ENCODE measurements at places on chromosomes 11 and 22.

GRCh38 chr11:17978553-17979287 is 34.1 kb downstream of the SERGEF start:
- no peak for DNase-seq

DNA sequence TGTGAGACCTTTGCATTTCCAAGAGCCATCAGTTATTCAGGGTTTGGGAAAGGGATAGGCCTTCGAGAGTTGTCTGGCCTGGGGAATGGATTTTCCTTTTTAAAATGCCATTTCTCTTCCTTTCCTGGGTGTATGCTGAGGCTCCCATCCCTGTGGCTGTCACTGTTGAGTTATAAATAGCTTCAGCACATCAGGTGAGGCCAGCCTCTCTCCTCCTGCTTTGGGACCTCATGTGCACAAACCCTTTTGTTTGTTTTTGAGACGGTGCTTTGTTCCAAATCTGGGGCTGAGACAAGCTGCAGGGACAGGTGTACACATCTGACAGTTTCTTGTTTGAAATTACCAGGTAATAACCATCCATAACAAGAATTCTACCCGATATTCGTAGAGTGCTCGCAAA is 1.3 kb downstream of the TEF start:
- DNase-seq = no peak

DNA sequence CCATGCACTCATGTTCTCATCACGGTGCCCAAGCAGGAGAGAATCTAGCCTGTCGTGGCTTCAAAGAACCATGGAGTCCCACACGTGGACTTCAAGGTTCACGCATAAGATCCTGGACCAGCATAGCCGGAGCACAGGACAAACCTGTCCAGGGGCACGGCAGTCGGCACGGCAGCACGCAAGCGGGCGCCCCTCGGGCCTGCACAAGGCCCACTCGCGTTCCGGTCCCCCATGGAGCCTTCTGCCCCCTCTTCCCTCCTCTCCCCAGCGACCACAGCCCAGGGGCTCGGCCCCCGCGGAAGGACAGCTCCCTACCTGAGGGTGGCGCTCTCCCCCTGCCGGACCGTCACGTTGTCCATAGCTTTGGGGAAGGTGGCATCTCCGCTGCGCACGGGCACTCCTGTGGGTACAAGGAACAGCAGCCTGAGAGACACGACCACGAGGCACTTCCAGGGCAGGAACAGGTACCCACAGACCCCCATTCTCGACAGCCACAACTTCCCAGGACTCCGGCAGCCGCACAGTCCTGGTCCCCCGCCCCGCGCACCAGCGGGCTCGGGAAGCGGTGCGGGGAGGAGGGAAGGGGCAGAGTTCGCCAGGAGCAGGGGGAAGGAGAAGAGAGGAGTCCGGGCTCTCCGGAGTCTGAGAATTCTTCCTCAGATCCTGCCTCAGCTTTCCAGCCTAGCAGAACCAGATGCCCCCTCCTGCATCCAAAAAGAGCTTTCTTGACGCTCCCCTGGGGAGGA is 589.5 kb downstream of the OPCML start:
- no peak for DNase-seq

DNA sequence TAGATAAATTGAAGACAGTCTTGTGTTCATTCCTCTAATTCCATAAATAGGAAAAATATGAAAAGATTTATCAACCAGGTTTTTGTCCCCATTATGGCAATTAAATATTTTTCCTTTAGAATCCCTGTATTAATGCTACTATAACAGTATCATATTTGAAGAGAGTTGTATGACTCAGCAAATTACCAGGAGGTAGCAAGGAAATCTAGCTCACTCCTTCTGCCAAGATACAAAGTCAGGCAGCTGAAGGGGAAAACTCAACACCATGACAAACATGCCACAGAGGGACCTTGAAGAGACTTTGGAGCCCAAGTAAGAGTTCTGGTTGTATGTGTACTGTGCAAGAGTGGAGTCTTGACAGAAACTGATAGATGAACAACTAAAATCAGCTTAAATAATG is 143.3 kb downstream of the GUCY1A2 start:
- DNase-seq = no peak

DNA sequence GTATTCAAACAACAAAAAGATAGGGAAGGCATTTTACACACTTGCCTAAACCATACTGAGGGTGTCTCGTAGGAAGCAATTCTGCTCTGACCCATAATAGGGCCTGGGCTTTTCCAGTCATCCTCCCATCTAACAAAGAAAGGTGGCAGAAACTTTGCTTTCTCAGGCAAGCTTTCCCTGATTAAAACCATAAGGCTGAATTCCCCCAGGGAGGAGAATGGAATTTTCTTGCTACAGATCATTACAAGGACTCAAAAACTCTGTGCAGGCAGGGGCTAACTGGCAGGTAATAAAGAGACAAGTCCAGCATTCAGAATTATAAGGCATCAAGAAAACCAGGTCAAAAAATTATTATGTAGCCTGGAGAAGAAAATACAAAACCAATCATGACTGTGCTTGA is 90.4 kb downstream of the RBFOX2 start:
- no peak for DNase-seq

DNA sequence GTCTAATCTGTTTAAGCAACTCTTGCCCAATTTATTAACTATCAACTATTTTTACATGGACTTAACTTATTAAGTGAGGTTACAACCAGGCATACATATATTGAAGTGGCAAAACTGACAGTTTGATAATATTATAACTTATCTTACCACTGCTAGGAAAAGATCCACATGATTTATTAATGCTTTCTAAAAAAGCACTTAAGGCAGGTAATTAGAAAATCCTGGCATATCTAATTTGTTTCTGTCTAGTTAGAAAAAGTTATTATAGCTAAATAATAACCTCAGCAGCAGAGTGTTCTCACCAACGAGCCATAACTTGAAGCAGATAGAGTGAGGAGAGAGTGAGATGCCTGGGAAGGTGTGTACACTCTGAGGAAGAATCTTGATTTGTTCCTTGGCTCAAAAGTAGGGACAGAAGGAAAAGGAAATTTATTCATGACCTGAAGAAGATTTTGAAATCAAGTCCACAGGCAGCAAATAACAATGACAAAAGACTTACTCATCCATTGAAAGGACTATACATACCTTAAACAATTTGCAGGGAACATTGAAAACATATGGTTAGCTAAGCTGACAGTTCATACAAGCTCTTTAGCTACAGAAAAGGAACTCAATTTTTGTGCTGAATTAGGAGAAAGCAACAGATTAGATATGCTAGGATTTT is 7.1 kb upstream of the MUC15 start:
- DNase-seq = no peak

DNA sequence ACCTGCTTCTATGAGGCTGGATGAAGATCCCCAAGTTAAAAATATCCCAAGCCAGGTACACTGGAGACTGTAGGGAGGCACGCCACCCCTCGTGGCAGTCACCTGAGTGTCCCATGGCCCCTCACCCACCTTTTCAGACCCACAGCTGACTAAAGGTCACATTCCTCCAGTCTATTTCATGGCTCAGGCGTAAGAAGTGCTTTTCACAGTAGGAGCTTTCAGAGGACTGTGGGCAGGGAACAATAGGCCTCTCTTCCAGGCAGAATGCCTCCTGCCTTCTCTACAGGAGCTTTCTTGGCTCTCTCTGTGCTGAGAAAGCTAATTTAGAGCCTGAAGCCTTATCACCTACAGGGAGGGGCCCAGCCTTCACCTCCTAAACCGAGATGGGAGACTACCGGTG is 73.8 kb downstream of the C11orf58 start:
- no peak for DNase-seq

GRCh38 chr11:16958833-16959232 is 55.4 kb downstream of the PLEKHA7 start:
- no peak for DNase-seq

- DNase-seq = no peak
Observed at GRCh38 chr22:43300891-43301676, 42.1 kb downstream of the SCUBE1 start.

GRCh38 chr11:134283461-134284230 is 7.5 kb downstream of the GLB1L3 start:
- no peak for DNase-seq

GRCh38 chr22:43689356-43689755 is 122.7 kb downstream of the EFCAB6 start:
- DNase-seq = no peak

DNA sequence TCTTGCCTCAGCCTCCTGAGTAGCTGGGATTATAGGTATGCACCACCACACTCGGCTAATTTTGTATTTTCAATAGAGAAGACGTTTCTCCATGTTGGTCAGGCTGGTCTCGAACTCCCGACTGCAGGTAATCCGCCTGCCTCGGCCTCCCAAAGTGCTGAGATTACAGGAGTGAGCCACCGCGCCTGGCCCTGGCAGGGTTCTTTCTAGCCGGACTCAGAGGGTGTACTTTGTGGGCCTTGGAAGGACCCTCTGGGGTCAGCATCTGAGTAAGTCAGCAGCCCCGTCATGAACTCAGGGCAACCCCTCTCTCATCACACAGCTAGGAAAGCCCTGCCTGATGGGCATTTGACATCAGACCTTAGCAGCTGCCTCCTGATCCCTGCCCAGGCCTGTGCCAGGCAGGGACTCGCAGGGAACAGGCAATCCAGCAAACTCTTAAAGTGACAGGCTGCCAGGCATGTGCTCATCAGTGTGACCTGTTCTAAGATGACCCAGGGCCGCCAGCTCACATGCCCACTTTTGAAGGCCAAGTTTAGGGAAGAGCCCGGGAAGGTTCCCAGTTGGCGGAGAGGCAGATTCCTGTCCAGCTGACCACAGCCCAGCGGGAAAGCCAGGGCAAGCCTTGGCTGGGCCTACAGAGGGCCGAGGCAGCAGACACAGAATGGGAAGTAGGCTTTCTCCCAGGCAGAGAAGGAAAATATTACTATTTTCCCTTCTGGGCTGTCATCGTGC is 92.9 kb downstream of the MORC2 start:
- DNase-seq = no peak

DNA sequence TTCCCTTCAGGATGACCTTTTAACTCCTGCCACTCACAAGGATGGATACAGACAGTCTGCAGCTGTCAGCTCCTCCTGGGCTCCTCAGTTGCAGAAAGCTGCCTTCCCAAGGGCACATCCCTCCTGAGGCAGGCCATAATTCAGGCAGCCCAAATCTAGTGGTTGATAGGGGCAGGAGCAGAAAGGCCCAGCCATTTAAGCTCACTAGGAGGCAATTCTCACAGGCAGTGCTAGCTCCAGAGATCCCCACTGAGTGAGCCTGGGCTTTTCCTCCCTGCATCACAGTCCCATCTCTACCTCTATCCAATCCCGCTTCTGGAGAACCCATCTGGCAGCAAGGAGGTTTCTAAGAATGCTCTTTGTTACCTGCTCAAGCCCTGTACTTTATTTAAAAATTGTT is 200.6 kb downstream of the ARHGAP42 start:
- no peak for DNase-seq

DNA sequence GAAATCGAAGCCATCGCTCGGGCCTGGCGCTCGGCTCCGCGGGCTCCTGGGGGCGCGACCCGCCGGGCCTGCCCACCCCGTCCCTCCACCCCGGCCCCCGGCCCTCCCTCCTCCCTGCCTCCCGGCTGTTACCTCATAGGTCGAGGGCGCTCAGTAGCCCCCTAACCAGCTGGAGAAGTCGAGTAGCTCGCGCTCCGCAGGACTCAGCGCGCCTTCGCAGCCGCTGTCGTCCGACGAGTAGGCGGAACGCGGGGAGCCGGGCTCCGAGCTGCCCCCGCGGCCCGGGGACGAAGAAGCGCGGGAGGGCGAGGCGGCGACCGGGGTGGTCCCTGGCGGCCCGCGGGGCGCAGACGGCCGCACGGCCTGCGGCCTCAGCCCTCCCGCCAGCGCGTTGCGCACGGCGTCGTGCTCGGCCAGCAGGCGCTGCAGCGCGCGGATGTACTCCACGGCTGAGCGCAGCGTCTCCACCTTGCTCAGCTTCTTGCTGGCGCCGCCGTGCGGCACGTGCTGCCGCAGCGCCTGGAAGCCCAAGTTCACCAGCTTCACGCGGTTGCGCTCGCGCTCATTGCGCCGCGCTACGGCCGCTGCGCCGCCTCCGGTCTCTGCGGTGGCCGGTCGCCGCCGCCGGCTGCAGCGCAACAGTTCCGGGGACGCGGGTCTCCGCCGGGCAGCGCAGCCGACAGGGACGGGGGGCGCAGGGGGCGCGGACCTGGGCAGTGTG is 627 bp downstream of the ASCL2 start:
- DNase-seq = peak; percentile 30

DNA sequence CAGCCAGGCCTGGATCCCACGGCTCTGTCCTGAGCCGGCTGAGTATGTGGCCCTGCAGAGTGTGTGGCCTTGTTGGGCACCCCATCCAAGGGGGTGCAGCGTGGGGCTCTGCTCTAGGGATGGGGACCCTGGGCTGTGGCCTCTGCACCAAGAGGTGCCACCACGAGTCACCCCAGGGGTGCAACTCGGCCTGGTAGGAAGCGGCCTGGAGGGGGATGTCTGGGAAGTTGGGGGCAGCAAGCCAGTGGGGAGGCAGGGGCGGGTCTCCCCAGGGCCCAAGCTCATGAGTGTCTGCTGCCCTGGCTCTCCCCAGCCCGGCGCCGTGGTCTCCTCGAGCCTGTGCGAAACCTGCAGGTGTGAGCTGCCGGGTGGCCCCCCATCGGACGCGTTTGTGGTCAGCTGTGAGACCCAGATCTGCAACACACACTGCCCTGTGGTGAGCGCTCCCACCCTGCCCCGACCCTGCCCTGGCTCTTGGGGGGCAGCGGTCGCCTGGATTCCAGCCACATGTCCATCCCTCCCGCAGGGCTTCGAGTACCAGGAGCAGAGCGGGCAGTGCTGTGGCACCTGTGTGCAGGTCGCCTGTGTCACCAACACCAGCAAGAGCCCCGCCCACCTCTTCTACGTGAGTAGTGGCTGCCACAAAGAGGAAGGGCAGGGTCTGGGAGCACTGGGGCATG is 24.2 kb upstream of the MUC5B start:
- no peak for DNase-seq
